ENCODE measurements at places on chromosomes 1 and 21. TPM values are rescaled to one million over a fixed set of nuclear protein-coding genes. Genes with fewer than 3 reads are reported as not detected.

Gene PRKCZ
- total RNA-seq, result 8.8 TPM

Gene FCMR
- 1.7 TPM for total RNA-seq

Gene OVAAL
- not detected for total RNA-seq

Gene ZNF695
- total RNA-seq, result 3.5 TPM

Gene AADACL3
- not detected for total RNA-seq

Gene HHAT
- total RNA-seq, result 10.9 TPM

Gene TFF2
- not detected for total RNA-seq

DNA sequence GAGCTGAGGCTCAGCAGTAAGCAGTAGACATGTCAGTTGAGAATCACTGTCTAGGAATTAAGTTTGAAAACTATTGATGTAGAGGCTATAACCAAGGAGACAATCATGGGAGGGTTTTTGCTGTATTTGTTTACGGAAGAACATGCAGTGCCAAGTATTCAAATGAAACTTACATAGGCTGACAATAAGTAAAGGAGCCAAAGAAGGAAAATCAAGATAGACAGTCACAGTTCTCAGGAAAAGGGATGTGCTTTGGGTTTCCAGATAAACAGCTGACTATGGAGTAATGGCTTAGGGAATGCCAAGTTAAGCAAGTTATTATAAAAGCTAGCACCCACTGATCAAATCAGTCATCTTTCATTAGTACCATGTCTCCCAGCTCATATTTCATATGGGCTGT, 21.5 kb downstream of the GNG12 start:
- no peak for DNase-seq

DNA sequence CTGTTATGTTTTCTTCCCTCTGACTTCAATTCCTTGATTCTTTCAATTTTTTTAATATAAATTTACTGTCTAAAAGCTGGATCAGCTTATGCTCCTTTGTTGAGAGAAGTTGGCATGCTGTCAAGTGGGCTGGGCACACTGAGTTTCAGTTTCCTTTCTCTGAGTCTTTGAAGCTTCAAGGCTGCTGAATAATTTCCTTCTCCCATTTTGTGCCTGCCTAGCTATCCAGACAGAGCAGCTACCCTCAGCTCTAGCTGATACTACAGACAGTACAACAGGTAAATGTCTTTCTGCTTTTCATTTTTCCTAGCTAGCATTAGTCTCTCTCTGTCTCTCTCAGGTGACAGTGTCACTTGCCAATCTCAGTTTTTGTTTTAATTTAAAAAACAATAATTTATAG, at the start of gene IFI44:
Gene IFI44, plus strand, starts transcription at position 204 of the 400 bp plus-strand sequence. CDS start 365 bp downstream, outside the sequence.
- DNase-seq, result peak; percentile 81

DNA sequence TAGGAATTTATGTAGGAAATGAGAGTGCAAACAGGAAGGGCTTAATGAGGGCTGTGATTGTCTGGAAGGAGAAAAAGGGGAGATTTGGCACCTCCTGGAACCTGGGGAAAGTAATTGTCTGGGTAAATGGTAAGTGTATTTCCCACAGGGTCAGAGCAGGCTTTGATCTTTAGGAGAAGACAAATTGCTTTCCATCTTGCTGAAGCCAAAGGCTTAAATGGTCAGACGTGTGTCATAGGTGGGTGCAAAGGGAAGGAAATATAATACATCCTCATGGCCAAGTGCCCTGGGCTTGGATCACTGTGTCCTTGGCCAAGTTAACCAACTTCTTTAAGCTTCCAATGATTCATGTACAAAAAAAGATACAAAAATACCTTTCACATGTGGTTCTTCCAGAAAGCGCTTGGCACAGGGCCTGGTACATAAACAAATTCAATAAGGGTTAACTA, 1.3 kb upstream of the DUSP23 start:
- DNase-seq, result no peak

DNA sequence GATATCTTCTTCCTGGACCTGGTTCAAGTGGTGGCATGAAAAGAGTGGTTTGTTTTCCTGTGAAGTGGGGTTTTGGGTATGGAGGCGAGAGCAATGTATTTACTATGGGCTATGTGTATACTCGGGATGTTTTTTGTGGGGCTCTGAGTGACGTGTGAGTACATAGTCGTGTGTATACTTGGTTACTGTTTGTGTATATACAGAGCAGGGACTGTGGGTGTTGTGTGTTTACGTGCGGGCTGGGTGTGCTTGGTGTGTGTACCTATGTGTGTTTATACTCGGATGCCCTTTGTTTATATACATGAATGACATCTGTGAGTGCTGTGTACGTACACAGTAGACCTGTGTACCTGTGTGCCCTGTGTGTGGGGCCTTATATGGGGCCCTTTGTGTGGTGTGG, 50.0 kb downstream of the YARS1 start:
- DNase-seq, result no peak

Measured in uterus (tissue), 4 donors.